Urinary bladder (tissue), 4 donors: ENCODE measurements at places on chromosomes 5 and 9. TPM values are rescaled to one million over a fixed set of nuclear protein-coding genes. Genes with fewer than 3 reads are reported as not detected.

DNA sequence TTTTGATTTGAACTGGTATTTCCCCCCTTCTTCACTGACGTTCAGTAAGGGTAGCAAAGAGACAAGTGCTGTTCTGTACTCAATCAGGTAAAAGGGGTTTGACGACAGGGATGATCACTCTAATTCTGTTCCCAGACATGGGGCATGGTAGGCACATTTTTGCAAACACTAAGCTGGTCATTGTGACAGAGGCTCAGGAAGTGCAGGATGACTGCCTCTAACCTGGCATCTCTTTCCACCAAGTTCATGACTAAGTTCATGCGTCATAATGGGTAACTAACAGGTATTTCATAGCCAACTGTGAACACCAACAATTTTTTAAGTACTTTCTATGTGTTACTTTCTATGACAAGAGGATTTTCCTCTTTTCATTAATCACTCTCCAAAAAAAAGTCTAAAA is 166.5 kb downstream of the MAPKAP1 start:
- no peak for DNase-seq

ADAMTSL1 gene
- total RNA-seq, result 42.3 TPM

DNA sequence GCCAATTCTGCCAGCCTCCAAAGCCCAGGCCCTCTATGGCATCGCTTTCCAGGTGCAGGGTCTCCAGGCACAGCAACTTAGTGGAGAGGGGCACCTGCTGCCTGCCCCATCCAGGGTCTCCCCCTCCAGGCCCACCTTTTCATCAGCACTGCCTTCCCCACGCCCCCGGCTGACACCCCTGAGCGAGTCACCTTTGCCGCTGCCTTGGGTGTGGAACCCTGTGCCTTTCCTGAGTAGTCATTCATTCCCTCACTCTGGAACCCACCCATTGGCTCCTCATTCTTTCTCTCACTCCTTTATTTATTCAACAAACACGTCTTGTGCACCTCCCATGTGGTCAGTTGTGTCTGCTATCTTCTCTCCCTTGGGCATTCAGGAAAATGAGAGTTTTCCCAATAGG is 14.5 kb upstream of the RPL26L1 start:
- DNase-seq, result no peak

GRCh38 chr5:127746756-127747155 is 43.6 kb downstream of the CCDC192 start:
- DNase-seq, result no peak

DNA sequence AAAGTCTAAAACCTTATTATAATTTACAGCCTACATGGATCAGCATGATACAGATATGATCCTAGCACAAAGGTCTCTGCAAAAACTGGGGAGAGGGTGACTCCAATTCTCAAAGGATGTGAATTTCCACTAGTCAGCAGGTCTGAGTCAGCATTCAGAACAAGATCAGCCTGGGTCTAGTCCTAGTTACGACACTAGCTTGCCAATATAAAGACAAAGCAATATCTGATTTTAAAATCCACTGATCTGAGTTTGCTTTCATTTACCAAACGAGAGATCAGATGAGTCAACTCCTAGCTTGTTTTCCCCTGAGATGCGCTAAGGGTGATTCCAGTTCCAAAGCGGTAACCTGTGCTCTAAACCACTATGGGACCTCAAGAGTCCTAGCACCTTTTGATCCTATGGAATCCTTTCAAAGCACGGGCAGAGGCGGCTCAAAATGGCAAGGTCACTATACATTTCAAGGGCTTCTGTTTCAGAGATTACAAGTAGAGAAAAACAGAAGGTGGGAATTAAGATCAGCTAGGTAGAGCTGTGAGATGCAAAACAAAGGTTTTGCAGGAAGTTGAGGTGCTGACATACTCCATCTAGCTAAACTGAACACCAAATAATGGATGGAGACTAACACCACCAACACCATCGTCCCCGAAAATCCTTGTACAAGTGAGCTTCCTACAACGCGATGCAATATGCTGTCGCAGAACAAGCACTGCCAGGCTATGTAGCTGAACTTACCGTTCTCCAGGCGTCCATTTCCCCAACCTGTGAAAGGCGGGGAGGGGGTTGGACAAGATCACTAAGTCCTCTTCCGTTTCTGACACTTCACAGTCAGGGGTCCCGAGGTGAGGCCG is 906 bp downstream of the SLC25A51 start:
- DNase-seq, result no peak
